Activated CD4-positive, alpha-beta memory T cell treated with anti-CD3 and anti-CD28 coated beads, Interleukin-2, amount 10 ng/mL, durations not matched to agents 7 days and 5 days (primary cell): ENCODE measurements at places on chromosomes 7 and 10. TPM values are rescaled to one million over a fixed set of nuclear protein-coding genes. Genes with fewer than 3 reads are reported as not detected.

The ACBD5 gene
- total RNA-seq, result 23.7 TPM

The DIP2C gene
- 0.76 TPM for total RNA-seq

The HOXA7 gene
- not detected for total RNA-seq

The ASAH2 gene
- total RNA-seq, result 2.1 TPM

The CFAP69 gene
- total RNA-seq, result not detected

The BMPER gene
- total RNA-seq, result not detected

The ACSL5 gene
- total RNA-seq, result 55.0 TPM

The TMEM139 gene
- 0.48 TPM for total RNA-seq
